ENCODE measurements at places on chromosomes 1 and 21.

GRCh38 chr1:177902266-177902665, 67.6 kb downstream of the SEC16B start:
- DNase-seq, result no peak

DNA sequence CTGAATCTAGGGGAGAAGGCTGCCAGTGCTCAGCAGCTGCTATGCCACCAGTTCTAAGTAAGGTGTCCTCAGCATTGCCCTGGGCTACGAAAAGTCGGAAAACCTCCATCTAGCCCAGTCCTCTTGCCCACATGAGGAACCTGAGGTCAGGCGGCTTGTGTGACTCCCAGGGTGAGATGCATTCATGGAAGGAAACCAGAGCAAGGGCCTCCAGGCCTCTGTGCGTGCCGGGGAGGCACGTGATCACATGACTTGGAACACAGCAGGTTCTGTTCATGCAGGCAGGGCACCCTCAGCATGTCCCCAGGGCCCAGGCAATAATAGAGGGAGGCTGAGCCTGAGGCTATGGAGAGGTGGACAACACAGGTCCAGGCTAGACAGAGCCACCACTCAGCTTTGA, 312.5 kb upstream of the DUSP10 start:
- DNase-seq, result no peak

DNA sequence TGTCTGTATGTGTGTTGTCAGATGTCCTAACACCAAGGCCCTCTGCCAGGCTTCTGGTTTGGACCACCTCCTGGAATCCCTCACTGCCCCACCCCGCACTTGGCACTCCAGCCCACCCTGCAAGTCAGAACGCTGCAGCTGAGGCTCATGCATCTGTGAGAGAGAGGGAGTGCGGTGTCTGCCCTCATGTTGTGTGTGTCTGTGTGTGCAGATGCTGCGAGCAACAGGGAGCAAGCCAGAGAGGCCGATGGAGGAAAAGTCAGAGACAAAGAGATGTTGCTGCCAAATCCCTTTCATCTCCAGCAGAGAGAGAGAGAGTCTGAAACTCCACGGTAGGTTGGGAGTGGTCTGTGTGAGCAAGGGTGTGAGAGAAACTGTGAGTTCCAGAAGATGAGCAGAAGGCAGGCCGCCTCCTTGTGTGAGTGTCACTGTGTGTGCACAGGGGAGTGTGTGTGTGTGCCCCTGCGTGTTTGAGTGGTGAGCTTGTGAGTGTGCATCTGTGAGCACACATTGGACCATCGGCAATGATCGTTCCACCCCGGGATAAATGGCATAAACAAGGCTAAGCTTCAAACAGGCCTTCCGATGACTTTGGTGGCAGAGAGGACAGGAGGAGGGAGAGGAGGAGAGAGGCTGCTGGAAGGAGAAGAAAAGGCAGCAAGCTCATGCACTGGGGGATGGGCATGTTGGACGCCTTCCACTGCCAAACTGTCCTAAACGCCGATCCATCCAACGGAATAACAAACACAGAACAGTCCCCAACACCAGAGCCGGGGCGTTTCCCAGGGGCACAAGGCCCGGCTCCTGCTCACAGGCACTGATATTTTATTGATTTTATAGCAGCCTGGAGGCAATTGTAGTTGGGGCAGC, 99.2 kb upstream of the GRIK3 start:
- DNase-seq, result no peak

- no peak for DNase-seq
Measured at GRCh38 chr1:9753121-9753531, 70.6 kb downstream of the CLSTN1 start.
